ENCODE measurements at places on chromosomes 2 and 18.

- no peak for DNase-seq
These were observed 143.5 kb downstream of the ZEB2 start for GRCh38 chr2:144376460-144376859.

- no peak for DNase-seq
These were observed 26.6 kb downstream of the TWIST2 start for GRCh38 chr2:238874330-238875050.

DNA sequence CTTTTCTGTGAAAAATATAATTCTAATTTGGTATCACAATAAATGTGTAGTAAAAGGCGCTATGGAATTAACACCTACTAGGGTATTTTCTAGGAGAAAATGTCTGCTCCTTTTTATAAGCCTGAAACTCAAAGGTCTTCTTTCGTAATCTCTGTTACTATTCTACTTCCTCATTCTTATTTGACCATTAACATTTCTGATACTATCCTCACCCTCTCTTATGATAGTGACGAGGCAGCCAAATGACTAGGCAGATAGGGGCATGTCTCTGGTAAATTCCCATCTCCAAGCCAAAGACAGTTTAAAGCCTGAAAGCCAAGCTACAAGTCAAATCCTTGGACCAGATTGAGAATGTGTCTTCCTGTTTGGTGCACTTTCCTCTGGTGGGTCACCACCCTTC is 251.7 kb downstream of the LRRTM4 start:
- no peak for DNase-seq

DNA sequence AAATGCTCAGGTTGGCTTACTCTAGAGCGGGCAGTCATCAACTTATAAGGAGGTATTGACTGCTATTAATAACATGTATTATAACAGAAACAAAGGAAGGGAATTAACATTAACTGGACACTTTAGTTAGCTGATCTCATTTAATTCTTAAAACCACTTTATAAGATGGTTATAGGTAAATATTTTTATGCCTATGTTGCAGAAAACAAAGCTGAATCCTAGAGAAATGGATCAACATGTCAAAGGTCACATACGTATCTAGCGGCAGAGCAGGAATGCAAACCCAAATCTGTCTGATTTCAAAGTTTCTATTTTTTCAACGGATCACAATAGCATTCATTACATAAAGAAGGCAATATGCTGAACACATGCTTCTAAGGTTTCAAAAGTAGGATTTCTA is 200.0 kb downstream of the PDE1A start:
- DNase-seq = no peak

GRCh38 chr2:12284037-12284436 is 432.7 kb upstream of the TRIB2 start:
- DNase-seq = no peak

GRCh38 chr2:33034784-33035183 is 88.0 kb downstream of the LTBP1 start:
- no peak for DNase-seq

GRCh38 chr2:52181080-52181479 is 1149.1 kb upstream of the NRXN1 start:
- no peak for DNase-seq

DNA sequence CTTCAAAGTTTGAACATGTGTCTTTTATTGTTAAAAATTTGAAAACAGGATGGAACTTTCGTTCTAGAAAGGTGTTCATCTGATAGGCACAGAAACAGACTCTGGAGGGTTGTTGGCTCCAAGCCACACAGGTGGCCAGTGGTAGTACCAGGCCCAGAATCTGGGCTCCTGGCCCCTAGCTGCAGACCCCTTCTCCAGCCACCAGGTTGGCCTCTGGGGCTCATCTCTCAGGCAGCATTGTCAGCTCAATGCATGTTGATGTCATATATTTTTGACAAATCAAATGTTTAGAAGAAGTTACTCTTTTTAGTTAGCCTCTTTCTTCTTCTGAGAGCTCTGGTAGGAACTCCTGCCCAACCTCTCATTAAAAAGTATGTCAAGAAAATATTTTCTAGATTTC is 34.5 kb upstream of the CHRNA1 start:
- DNase-seq = no peak

- no peak for DNase-seq
These were observed 19.1 kb downstream of the LBH start for GRCh38 chr2:30250421-30250820.

- DNase-seq = no peak
These were observed 66.6 kb upstream of the WIPF1 start for GRCh38 chr2:174664084-174664759.

DNA sequence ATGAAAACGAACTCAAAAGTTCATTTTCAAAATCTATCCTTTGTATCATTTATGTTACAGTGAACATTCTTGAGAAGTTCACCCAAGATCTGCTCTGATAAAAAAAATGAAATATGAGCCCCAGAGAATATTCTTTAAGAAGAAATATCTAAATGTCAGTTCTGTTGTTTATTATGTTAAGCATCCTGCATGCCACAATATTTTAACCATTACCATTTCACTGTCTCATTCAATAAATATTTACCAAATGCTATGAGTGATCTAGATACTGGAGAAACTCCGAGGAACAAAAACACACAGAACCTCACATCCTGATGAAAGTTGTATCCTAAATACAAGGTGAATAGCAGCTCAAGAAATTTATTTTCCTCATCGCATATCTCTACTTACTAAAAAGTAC is 170.2 kb downstream of the ZNF385B start:
- DNase-seq = no peak

- no peak for DNase-seq
These were observed 2.6 kb downstream of the SMARCAL1 start for GRCh38 chr2:216414772-216415319.

- no peak for DNase-seq
These were observed 156.6 kb downstream of the TANC1 start for GRCh38 chr2:159124931-159125467.

DNA sequence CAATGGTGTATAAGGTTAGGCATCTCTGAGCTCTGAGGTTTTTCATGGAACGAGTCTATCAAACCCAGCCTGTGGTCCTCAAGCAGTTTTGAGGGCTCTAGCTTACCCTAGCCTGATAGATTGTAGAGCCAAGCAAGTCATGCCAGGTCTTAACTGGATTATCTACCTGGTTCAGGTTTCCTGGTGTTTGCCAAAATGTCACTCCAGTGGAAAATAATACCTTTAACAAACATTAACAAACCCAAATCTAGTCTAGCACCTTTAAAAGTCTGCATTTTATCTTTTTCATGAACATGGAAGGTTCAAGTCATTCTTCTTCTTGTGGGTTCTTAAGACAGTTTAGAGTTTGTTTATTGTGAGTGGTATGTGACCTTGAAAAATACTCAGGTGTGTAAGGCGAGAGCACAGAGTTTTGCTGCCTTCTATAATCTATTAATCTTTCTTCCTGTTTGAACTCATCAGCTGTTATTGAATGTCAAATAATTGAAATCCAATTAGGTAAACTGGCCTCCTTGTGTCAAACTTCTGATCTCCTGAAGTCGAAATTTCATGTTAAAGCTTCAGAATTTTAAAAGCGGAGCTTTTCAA is 13.4 kb upstream of the ADGRF3 start:
- DNase-seq = no peak

GRCh38 chr2:171210864-171211431 is 50.3 kb upstream of the TLK1 start:
- no peak for DNase-seq

GRCh38 chr2:37300578-37300977 is 24.1 kb downstream of the PRKD3 start:
- DNase-seq = no peak

GRCh38 chr18:57748770-57749603 is 54.1 kb downstream of the ATP8B1 start:
- DNase-seq = no peak

DNA sequence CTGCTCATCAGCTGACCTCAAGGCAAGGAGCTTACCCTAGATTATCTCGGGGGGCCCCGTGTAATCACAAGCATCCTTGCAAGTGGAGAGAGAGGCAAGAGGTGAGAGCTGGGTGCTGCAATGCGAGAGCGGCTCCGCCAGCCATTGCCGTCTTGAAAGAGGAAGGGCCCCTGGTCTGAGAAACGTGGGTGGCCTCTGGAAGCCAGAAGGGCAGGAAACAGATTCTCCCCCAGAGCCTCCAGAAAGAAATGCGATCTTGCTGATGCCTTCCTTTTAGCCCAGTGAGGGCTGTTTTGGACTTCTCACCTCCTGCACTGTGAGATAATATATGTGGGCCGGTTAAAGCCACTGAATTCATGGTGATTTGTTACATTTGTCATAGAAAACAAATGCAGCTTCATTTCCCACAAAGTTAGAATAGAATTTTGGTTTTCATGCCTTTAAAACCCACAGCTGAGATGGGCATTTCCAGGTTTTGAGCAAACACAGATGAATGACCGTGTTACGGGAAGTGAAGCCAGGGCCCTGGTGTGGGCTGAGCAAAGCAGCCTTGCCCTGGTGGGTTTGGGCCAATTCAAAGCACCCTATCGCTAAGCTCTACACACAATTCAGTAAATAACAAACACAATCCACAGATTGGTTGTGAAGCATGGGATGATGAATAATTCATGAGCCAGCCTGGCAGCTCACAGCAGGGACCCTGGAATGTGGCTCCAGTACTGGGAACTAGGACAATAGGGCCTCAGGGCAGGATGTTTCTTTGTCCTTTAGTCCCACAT is 319.9 kb upstream of the HS6ST1 start:
- DNase-seq = no peak

GRCh38 chr2:9812945-9813311 is 30.3 kb upstream of the TAF1B start:
- DNase-seq = no peak

DNA sequence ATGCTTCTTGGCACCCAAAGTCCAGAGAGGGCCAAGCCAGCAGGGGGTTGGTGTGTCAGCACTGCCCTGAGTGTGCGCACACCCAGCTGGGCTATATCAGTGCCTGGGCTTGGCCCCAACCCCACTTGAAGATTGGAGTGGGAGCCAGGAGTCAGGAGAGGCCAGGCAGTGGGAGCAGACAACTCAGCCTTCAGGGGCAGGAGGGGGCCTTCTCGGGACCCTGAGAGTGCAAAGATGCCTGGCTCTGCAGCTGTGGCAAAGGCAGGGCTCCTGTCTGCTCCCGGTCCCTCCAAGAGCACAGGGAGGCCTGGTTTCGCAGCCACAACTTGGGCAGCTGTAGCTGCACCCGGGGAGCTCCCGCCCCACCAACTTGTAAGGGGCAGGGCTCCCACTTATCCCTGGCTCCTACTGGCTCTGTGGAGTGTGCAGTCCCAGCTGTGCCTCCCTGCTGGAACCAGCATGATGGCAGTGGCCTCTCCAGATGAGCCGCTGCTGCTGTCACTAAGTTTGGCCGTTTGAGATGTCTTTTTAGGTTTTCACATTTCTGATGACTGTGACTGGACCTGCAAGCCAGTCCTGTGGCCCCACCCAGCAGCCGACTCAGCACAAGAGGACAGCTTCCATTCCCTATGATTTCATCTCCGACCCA is 148.8 kb upstream of the HS6ST1 start:
- DNase-seq = no peak

- no peak for DNase-seq
These were observed 114.2 kb downstream of the ICA1L start for GRCh38 chr2:202757339-202757738.

DNA sequence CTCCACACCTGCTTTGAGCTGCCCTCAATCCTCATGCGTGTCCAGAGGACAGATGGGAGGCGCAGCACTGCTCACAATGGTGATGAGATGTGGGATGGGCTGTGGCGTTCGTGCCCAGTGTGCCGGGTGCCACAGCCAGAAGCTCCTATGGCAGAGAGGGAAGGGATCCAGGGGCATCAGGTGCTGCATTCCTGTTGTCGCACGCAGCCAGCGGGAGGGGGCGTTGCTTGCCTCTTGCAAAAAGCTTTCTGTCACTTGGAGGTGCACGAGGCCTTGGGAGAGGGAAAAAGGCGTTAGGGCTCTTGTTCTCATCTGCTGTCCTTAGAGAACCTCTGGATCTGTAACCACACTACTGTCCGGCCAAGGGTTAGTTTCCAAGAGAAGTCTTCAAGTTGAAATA is 29.2 kb upstream of the ALLC start:
- DNase-seq = peak; percentile 78

GRCh38 chr2:162256591-162256991 is 13.3 kb upstream of the FAP start:
- no peak for DNase-seq

DNA sequence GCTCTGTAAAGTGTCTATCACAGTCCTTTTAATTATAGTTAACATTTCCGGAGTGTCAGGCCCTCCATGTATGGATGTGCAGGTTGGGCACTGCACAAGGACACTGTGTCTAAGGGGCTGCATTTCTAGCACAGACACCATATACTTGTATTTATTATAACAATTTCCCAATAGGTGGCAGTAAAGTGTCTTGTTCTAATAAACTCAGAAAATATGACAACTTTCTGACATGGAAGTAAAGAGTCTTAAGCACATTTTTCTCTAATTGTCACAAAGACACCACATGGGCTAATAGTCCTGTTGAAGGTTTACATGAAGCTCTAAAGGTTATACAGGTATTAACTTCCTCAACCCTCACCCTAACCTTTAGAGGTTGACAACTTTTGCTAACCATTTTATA is 156.6 kb downstream of the DYSF start:
- no peak for DNase-seq

GRCh38 chr2:203737360-203737759 is 30.9 kb downstream of the CD28 start:
- DNase-seq = no peak

GRCh38 chr2:80288576-80288975 is 16.0 kb downstream of the LRRTM1 start:
- DNase-seq = no peak

DNA sequence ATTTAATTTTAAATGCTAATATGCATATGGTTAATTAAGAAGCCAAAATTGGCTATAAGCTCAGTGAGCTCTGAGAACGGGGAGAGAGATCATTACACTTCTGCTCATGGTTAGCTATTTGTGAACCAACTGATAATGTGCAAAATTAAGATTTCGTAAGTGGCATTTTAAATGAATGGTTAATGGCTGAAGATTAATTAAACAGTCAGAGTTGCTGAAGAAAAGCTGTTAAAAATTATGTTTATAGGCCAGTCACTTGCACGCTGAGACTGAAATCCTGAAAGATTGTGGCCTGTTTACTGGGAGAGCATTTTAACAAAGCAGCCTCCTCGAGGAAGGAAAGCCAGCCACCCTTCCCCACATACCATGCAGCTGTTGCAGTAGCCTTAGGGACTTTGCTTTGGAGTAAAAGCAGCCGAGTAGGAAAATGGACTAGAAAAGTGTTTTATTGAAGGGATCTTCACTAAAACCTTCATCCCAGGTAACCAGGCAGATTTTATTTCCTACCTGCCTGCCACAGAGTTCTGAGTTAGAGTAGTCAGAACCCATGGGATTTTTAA is 218.8 kb upstream of the NRP2 start:
- DNase-seq = no peak

- DNase-seq = no peak
These were observed 31.9 kb upstream of the CPS1 start for GRCh38 chr2:210524533-210524932.

GRCh38 chr2:64207573-64207972 is 63.4 kb upstream of the PELI1 start:
- no peak for DNase-seq
